ENCODE measurements at places on chromosomes 6 and 20. TPM values are rescaled to one million over a fixed set of nuclear protein-coding genes. Genes with fewer than 3 reads are reported as not detected.

The C20orf202 gene
- not detected for total RNA-seq

The SNAI1 gene
- total RNA-seq = 1.4 TPM

The SIRPB2 gene
- total RNA-seq = 2.8 TPM

The ATAT1 gene
- total RNA-seq = 6.8 TPM

The ADGRB3 gene
- total RNA-seq = not detected

The SLC22A16 gene
- total RNA-seq = not detected

The XKR7 gene
- not detected for total RNA-seq

The SLC26A8 gene
- total RNA-seq = not detected

The ATP9A gene
- 13.9 TPM for total RNA-seq

The SMPDL3A gene
- total RNA-seq = 5.3 TPM

The TTLL9 gene
- 0.16 TPM for total RNA-seq

The ACTR5 gene
- 8.7 TPM for total RNA-seq

The RGS17 gene
- 0.65 TPM for total RNA-seq

The EDN3 gene
- not detected for total RNA-seq

Measured in bladder microvascular endothelial cell (primary cell).